ENCODE measurements at places on chromosomes 6 and 20.

- DNase-seq, result no peak
Measured at GRCh38 chr6:1665214-1665613, 55.5 kb downstream of the FOXC1 start.

GRCh38 chr6:118580585-118581419, 32.7 kb downstream of the PLN start:
- DNase-seq, result peak; percentile 44

- no peak for DNase-seq
Measured at GRCh38 chr6:1615151-1615852, 5.6 kb downstream of the FOXC1 start.

DNA sequence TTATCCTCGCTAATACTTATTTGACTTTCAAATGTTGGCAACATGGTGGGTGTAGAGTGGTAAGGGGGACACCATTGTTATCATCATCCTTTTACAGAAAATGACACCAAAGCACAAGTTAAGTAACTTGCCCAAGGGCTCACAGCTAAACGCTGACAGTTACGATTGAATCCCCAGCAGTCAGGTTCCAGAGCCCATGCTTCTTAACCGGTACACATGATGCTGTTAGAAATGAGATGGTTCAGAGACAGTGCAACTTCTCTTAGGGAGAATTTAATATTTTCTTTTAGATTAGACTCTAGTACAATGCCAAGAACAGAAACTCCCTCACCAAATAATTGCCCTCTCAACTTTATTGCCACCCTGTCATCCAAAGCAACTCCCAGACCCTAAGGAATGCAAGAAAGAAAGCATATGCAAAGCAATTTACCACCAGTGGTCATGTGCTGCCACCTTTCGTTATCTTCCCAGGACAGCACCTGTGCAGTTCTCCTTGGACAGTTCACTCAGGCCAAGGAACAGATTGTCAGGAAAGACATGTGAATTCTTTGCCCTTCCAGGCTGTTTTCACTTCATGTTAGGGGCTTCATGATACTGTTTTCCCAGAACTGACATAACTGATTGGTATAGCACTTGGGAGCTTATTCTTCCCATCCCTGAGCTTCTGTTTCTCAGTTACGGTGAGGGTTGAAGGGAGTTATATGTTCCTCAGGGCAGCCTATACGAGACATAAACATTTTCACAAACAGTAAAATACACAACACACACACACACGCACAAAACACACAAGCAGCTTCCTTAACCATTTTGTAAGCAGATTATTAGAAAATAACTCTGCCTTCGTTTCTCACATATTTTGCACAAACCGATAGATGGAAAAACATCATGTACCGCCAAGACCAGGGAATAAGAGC, 5.1 kb downstream of the HLA-DMA start:
- DNase-seq, result peak; percentile 70

DNA sequence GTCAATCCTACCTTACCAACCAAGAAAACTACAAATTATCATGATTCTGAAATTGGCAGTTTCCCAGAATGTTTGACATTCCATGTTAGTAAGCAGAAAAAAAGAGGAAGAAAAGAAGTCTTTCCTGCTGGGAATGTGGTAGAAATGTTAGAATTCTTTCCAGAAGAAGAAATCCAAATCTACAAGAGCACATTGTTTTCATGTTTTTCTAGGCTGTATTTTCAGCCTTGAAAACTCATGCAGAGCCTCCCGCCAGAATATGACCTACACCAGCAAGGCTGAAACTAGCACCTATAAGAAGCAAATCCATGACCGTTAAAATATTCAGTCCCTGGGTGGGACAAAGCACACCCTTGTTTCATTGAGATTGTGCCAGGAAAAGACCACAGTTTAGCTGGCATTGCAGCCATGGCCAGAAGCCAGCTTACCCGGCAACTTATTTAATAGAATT, 259.4 kb downstream of the GJA1 start:
- no peak for DNase-seq

GRCh38 chr20:44400970-44401769, 45.7 kb downstream of the HNF4A start:
- DNase-seq, result peak; percentile 89

GRCh38 chr6:10386220-10386619, 28.7 kb downstream of the TFAP2A start:
- no peak for DNase-seq

GRCh38 chr20:10928841-10929421, 255.1 kb upstream of the JAG1 start:
- no peak for DNase-seq

GRCh38 chr20:62401331-62401779, 5.7 kb downstream of the CABLES2 start:
- no peak for DNase-seq

GRCh38 chr6:166752097-166752496, 125.0 kb upstream of the RPS6KA2 start:
- DNase-seq, result no peak

- DNase-seq, result no peak
Measured at GRCh38 chr6:49416195-49416594, 46.9 kb downstream of the MMUT start.

DNA sequence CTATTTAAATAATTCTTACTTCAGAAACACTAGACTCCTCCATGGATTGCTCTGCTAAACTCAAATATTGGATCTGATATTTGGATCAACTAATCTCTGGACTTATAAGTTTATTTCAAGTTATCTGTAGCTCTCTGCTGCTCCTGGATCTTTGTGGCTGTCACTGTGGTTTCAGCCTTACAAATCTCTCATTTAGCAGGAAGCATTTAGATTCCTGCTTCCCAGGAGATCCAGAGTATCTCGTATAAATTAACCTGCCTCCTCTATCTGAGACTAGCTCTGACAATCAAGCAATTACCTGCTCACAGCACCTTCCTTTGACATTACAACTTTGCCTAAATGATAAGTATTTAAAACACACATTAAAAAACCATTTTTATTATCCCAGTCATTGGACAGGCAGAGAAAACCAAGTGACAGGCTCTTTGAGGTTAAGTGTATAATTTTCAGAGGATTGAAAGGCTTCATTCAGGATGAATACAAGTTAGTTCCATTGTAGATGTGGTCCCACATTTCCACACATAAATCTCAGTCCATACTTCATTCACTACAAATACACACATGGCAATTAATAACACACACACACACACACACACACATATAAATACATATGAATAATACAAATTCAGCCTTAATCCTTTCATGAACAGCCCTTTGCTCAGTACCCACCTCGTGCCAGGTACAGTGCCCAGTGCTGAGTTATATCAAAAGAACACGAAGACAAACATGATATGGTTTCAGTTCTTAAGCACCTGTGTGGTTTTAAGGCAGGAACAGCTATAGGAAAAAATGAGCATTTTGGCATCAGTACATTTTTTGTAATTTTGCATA, 55.5 kb upstream of the PLCB1 start:
- DNase-seq, result no peak

GRCh38 chr20:34517114-34517505, 888 bp downstream of the DYNLRB1 start:
- no peak for DNase-seq

DNA sequence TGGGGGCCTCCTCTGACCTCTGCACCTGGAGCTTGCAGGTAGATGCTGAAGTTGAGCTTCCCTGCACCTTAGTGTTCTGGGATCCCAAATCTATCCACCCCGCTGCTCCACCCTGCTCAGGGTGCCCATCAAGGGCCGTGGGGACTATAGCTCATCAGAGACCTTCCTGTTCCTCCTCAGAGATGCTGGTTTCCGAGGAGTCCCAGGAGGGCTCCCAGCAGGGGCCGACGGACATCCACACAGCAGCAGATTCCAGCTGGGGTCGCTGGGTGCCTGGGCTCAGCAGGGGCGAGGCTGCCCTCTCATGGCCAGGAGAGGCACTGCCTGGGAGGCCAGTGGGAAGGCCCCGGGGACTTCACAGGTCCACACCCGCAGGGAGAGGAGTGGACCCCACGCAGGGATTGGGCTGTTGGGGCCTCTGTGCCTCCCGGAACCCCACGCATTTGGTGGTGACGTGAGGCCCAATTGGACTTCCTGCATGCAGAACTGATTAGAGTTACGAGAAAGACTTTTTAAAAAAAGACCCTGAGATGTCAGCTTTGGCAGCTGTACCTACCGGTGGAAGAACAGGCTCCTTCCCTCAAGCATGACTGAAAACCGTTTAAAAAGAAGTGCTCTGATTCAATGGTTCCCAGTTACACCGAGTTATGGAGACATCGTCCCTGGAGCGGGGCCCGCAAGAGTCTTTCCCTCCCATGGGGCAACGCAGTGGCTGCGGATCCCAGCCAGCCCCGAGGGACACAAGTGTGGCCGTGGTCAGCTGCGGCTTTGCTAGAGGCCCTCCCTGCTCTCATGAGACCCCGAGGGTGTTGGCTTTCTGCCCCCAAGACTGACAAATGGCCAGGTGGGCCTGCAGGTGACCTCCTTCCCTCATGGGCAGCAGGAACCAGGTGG, 25.3 kb upstream of the SLCO4A1 start:
- DNase-seq, result peak; percentile 71

DNA sequence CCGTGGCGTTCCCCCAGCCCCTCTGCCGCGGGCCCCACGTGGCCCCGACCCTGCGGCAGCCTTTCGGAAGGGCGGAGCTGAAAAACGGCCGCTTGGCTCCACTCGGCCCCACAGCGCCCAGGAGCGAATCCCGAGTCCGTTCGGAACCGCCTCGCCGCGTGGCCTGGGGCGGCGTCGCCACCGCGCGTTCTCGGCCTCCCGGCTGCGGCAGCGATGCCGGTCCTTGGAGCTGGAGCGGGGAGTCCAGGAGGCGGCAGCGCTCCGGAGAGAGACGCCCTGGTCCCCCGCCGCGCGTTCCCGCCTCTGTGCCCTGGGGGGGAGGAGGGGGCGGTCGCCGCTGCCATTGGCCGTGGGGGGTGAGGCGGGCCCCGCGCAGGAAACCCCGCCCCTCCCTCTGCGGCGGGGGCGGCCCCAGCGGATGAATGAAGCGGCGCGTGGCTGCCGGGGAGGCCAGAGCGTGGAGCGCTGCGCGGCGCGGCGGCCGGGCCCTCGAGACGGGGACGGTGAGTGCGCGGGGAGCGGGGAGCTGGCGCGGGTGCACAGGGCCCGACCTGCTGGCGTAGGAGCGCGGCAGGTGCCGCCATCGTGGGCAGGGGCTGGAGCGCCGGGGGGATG, at the start of gene SLCO4A1:
TSS of gene SLCO4A1 (plus strand) at position 453 of the 615 bp plus-strand sequence. CDS start 13,952 bp downstream, outside the sequence.
- peak; percentile 85 for DNase-seq

DNA sequence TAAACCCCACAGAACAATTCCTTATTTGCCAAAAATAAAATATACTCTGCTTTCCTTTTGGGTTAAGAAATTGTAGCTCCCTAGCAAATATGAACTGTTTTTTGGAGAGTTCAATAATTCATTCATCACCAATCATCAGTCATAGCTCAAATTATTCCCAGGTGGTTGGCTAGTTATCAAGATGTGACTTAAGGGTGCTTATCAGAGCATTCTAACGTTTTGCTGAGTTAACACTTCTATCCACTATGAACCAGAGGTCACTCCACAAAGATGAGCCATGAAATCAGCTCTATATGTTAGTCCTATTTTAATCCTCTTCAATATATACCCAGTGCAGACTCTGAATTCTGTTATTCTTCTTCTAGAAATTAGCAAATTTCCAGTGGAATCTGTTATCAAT, 379.1 kb downstream of the TENT5A start:
- no peak for DNase-seq

- DNase-seq, result peak; percentile 27
Measured at GRCh38 chr6:131787766-131788712, 19.8 kb upstream of the ENPP1 start.

- DNase-seq, result no peak
Measured at GRCh38 chr20:33983371-33983770, 10.3 kb upstream of the RALY start.

- DNase-seq, result no peak
Measured at GRCh38 chr6:130815200-130816071, 11.8 kb upstream of the SMLR1 start.

DNA sequence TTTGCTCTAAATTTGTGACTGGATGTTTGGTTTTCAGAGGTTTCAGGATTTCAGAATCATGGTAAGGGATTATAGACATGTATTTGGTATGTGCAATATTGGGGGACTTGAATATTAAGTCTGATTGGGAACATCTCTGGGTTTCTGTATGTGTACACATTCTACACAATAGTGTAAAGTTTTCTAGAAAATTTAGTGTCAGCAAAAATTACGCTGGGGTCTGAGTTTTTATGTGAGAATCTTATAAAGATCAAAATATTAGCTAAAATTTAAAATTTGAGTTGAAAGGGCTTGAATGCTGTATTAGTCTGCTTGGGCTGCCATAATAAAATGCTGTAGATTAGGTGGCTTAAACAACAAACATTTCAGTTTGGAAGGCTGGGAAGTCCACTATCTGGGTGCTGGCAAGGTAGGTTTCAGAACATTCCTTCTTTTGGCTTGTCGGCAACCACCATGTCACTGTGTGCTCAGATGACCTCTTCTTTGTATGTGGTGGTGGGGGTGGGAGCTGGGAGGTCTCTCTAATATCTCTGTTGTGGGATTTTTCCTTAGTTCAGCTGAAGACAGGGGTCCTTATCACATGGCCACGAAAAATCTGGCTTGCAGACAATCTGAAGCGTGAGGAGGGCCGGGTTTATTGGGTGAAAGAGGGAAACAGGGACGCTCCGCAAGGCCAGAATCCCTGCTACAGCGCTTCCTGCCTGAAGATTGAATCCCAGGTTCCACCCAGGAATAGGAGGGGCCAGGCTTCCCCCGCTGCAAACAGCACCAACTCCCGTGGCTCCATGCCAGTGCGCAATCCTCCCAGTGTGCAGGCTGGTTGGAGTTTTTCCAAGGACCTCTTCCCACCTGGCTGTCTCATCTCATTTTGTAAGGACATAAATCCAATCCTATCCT, 299.7 kb downstream of the PLCB1 start:
- peak; percentile 21 for DNase-seq

DNA sequence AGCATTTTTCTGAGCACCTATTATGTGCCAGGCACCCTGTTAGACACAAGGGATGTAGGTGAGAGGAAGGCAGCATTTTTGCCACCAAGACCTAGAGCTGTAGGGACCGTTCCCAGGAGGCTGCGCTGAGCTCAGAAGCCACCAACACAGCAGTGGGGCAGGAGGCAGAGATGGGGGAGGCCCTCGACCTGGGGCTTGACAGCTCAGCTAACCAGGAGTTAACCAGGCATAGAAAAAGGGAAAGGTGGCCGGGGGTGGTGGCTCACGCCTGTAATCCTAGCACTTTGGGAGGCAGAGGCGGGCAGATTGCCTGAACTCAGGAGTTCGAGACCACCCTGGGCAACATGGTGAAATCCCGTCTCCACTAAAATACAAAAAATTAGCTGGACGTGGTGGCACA, 29.5 kb downstream of the KIF25 start:
- peak; percentile 3 for DNase-seq

- no peak for DNase-seq
Measured at GRCh38 chr6:142942238-142942637, 2.7 kb downstream of the HIVEP2 start.
